RPMI7951 (cell line): ENCODE measurements at places on chromosomes 5 and 9. TPM values are rescaled to one million over a fixed set of nuclear protein-coding genes. Genes with fewer than 3 reads are reported as not detected.

Gene ADAM19
- total RNA-seq, result 15.6 and 24.2 TPM in 2 replicates

Gene INSYN2B
- 6.2 and 8.4 TPM in 2 replicates for total RNA-seq

Gene BTNL3
- total RNA-seq, result not detected in 2 replicates

Gene ALDOB
- not detected in 2 replicates for total RNA-seq

Gene PTRH1
- total RNA-seq, result 15.6 and 27.0 TPM in 2 replicates

DNA sequence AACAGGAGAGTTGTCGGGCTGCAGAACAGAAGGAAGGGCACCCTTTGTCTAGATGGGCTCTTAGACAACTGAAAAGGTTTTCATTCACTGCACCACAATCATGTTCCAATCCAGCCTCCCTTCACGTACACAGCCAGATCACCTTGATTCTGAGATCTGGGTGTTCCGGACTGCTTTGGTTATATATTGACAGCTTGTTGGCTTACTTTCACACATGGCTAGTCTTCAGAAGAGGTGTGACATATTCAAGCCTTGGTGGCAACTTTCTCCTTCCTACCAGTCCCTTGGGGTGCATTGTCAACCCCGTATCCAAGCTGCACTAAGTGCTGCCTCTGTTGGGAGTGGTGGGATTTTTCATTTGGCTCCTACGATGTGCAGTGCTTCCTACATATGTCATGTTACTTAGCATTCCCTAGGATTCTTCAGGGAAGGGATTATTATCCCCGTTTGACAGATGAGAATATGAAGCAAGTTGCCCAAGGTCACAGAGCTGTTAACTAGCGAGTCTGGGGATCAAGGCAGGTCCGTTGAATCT lies 100.6 kb downstream of the LIFR start:
- DNase-seq, result no peak

Gene TIMD4
- total RNA-seq, result not detected in 2 replicates

DNA sequence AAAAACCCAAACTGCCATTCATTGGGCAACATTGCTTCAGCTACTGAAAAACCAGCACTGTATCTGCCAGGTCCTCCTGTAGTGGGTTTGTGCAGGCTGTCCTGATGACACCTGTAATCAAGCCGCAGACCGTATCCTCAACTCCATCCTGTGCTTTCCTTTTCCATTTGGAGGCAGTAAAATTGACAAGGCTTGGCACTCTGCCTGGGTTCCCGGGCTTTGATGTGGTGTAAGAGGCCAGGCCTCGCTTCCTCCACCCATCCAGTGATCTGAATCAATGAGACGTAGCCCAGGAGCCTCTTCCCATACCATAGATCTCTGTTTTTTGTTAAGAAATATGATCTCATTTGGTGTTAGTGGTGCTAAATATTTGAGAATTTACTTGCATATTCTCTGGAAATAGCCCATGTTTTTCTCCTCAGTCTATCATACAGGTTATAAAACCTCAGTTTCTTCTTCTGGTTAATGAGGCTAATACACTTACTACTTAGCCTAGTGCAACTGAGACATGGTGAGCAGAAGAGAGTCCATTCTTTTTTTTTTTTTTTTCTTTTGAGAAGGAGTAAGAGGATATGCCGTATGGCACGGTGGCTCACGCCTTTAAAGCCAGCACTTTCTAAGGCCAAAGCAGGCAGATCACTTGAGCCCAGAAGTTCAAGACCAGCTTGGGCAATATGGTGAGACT lies 34.8 kb downstream of the LSM11 start:
- DNase-seq, result peak; percentile 87

DNA sequence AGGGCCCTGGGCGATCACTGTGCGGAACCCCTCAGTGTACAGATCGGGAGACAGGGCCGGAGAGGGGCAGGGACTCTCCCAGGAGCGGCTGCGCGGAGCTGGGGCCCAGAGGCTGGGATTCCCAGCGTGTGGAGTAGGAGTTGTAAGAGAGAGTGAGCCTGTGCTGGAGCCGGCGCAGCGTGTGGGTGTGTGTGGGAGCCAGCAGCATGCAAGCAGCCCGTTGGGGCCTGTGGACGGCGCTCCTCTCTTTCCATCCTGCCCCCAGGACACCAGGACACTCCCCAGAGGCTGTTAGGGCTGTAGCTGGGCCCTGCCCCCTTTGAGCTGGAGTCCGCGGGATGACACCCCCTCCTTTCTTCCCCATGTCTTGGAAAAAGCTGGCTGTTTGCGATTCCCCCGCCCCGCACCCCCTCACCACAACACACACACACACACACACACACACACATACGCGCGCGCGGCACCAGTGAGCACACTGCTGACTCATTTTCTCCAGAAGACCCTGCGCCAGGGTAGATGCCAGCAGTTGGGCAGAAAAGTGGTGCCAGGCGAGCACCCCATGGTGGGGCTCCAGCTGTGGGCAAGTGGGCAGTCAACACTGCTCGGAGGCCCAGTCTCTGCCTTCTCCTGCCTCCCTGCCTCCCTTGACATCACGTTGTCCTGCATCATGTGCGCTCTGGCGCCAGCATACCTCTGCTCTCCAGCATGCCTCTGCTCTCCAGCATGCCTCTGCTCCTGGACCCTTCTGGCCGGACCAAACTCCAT lies 1.5 kb downstream of the COL27A1 start:
- DNase-seq, result peak; percentile 86

DNA sequence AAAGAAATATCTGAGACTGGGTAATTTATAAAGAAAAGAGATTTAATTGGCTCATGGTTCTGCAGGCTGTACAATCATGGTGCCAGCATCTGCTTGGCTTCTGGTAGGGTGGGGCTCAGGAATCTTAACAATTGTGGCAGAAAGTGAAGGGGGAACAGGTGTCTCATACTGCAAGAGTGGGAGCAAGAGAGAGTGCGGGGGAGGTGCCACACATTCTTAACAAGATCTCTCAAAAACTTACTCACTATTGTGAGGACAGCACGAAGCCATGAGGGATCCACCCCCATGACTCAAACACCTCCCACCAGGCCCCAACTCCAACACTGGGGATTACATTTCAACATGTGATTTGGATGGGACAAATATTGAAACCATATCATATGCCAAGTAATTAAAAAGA lies 70.1 kb upstream of the PANK3 start:
- DNase-seq, result no peak

DNA sequence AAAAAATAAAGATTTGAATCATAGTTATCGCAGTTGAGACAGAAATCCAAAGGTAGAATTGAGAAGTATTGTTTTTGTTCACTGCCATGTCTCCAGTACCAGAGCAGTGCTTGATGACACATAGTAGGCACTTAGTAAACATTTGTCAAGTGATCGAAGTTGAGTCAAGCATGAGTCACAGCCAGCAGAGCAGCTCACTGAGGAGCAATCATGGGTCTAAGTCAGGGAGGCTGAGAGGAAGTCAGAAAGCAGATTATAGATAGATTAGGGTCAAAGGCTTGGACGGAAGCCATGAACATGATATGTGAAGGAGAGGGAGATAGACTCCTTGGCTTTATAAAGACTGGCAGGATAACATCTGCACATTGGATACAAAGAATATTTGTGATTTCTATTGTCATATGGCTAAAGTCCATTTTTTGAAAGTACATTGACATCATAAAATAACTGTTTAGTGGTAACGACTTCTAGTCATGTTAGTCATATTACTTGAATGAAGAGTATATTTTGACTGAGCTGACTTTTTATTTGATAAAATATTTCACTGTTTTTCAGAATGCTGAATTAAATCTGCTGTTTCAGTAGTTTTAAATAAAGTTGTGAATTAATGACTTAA lies 168.5 kb downstream of the RAB3C start:
- peak; percentile 85 for DNase-seq

- DNase-seq, result no peak
Measured at GRCh38 chr5:91420879-91421278, 37.8 kb upstream of the ARRDC3 start.

- no peak for DNase-seq
Measured at GRCh38 chr9:134459573-134459972, 133.3 kb downstream of the RXRA start.

DNA sequence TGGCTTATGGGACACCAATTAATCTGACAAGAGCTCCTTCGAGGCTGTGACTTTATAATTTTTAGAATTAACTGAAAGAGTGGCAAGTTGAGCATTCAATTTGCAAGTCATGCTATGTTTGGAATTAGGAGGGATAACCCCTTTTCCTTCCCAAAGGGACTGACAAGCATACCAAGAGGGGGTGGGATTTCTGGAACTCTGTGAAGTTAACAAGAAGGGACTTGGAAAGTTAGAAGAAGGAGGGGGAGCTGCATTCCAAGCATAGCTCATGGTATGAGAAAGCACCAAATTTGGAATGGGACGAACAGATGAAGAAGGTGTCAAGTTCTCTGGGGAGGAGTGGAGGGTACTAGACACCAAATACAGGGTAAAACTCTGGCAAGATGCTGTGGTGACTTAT lies 8.9 kb upstream of the PALM2AKAP2 start:
- peak; percentile 86 for DNase-seq

DNA sequence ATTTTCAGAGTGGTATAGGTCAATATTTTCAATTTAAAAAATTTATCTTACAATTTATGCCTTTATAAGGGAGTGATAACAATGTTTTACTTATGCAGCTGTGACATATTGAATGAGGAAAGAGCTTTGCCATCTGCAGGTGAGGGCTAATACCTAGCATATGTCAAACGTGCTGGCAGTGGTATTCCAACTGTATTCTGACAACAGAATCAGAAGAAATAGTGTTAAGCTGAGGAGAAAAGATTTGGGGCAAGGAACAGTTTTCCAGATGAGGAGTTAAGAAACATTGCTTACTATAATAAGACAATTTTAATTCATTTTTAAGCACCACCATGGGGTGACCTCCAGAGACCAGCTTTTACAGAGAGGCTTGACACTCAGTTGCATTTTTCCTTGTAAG lies 267.8 kb upstream of the ZNF608 start:
- no peak for DNase-seq

GRCh38 chr5:143241892-143242291 lies 161.6 kb downstream of the NR3C1 start:
- no peak for DNase-seq

DNA sequence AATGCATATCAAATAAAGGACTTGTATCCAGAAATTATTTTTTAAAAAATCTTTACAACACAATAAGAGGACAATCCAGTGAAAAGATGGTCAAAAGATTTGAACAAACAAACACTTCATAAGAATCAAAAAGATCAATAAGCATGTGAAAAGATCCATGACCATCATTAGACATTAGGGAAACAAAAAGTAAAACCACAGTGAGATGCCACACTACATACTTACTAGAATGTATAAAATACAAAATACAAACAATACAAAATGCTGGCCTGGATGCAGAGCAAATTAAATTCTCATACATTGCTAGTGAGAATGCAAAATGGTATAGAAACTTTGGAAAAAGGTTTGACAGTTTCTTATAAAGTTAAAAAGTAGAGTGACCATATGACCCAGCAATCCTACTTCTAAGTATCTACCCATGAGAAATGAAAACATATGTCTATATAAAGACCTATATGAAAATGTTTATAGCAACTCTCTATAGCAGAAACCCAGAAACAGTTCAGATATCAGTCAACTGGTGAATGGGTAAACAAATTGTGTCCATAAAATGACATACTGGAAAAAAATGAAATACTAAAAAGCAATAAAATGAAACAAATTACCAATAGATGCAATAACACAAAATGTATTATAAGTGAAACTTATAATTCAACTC lies 426.1 kb downstream of the RAB3C start:
- DNase-seq, result no peak

DNA sequence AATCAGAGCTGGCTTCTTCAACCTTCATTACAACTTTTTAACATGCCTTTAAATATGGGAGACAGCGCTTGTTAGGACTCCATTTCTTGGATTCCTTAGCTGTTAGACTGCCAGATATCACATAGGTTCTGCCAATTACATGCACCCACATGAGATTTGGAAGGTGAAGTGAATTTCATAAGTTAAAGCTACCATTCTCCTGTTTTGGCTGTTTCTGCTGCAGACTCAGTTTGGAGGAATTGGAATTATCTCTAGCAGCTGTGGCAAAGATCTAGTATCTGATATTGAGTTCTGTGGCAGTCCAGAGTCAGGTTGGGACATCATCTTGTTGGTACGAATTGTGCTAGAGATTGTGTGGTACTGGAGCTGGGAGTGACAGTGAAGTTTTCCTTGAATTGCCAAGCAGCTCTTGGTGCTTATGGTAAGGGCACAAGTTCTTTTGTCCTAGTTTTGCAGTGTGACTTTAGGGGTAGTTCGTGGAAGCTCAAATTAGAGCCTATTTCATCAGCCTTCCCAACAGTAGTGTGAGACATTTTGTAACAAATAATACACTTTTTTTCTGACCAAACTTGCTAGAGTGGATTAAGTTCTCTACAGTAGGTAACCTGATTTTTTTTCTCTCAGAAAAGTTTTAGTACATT lies 9.1 kb upstream of the PJA2 start:
- DNase-seq, result no peak

Gene CCDC152
- 0.60 and 0.78 TPM in 2 replicates for total RNA-seq

DNA sequence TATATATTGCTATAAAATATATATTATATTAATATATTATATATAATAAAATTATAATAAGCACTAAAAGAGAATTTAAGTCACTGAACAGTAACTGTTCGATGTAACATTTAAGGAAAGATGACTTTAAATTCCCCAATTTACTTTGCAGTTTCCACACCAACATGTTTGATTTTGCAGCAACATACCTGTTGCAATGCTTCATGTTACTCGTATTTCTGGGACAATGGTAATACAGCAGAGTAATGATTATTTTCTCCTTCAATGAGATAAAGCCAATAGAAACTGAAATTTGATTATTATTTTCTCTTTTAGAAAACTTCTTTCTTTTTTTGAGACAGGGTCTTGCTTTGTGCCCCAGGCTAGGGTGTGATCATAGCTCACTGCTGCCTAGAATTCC lies 9.5 kb upstream of the NAA35 start:
- DNase-seq, result no peak

DNA sequence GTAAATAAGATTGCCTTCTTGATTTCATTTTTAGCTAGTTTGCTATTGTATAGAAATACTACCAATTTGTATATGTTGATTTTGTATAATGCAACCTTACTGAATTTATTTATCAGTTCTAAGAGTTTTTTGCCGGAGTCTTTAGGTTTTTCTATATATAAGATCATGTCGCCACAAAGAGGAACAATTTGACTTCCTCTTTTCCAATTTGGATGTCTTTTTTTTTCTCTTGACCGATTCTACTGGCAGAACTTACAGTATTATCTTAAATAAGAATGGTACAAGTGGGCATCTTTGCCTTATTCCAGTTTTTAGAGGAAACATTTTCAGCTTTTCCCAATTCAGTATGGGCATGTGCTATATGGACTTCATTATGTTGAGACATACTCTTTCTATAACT lies 624.7 kb upstream of the ACO1 start:
- DNase-seq, result no peak

DNA sequence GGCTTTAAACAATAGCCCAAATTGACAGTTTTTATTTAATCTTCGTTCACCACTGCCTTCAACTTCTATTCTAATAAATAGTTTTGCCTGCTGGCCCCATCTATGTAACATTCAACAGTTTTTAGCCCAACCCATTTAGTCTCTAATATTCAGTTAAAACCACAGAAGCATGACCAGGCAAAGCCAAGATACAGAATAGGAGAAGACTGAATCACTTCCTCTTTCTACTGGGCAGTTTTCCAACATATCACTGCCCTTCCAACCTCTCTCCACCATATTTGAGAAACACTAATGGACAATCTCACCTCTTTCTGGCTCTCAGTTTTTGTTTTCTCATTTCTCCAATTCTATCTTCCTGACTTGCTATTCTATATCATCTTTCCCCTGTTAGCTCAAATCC lies 352.9 kb downstream of the DNAH5 start:
- DNase-seq, result peak; percentile 96

Gene CCDC192
- not detected in 2 replicates for total RNA-seq

Gene ENG
- 32.1 and 34.8 TPM in 2 replicates for total RNA-seq

- DNase-seq, result no peak
Measured at GRCh38 chr5:25448190-25448621, 803.4 kb upstream of the CDH10 start.
